ENCODE measurements at places on chromosomes 4 and X.

- no peak for DNase-seq
These were observed 31.0 kb downstream of the DCTD start for GRCh38 chr4:182886205-182886604.

- no peak for DNase-seq
These were observed 68.6 kb downstream of the CAMK2D start for GRCh38 chr4:113692809-113693411.

GRCh38 chrX:1416327-1416784 lies 24.4 kb upstream of the SLC25A6 start:
- no peak for DNase-seq

GRCh38 chrX:10021461-10022272 lies 54.5 kb downstream of the CLDN34 start:
- no peak for DNase-seq

DNA sequence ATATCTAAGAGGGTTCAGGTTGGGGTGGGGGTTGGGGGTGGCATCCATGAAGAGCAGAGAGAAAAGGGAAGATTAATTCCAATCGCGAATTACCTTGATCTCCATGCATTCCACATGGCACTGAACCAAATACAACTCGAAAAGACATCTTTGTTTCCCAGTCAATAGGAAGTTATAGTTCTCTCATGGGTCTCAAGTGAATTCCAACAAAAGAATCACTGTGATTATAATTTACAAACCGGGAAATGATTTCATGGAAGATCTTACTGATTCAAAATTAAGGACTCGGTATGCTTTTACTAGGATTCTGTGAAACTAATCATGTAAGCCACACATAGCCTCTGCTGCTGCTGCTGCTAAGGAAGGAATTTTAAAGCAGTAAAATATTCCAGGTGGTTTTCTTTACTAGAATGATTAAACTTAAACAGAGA lies 26.6 kb upstream of the AMELX start:
- DNase-seq: no peak

DNA sequence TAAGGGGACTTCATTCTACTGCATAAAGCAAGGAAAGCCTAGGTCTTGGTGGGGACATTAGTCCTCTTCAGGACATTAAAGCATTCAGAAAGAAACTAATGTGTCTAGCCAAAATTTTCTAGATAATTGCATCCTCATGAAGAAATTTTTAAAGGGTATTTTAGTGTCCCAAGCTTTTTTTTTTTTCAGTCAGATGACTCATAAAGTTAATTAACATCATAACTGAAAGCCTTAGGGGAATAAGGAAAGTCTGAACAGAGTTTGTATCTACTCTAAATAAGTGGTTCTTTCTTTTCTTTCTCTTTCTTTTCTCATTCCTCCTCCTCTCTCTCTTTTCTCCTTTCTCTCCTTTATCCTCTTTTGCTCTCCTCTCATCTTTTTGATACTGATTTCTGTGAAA lies 202.4 kb downstream of the ADAMTS3 start:
- DNase-seq: no peak

DNA sequence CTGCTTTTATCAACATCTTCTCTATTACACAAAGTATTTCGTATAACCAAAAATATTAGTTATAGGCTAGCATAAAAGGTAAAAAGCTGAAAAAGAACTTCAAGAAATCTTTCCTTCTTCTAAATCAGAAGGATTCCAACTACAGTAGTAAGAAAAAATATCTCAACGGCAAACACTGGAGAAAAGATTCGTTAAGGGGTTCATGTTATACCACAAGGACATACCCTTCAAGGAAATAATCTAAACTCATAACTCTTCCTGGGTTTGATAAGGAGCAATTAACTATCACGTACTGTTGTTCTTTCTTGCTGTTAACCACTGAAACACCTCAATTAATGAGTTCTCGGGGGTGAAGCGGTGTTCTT lies 1.5 kb downstream of the SMIM14 start:
- no peak for DNase-seq

DNA sequence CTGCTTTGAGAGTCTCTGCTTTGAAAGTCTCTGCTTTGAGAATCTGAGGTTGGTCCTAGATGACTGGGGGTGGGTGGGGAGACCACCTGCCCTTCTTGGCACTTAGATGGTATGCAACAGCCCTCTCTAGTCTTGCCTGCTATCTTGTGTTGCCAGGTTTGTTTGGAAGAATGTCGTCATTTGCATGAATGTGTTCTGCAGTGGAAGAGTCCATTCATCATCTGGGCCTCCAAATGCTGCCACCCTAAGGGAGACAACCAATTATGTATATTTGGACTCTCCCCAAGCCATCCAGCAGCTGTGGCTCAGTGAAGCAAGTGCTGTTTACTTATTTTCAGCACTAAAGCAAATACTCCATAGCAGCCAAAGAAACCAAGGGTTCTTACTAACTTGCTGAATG lies 44.6 kb upstream of the TRPC5OS start:
- no peak for DNase-seq

DNA sequence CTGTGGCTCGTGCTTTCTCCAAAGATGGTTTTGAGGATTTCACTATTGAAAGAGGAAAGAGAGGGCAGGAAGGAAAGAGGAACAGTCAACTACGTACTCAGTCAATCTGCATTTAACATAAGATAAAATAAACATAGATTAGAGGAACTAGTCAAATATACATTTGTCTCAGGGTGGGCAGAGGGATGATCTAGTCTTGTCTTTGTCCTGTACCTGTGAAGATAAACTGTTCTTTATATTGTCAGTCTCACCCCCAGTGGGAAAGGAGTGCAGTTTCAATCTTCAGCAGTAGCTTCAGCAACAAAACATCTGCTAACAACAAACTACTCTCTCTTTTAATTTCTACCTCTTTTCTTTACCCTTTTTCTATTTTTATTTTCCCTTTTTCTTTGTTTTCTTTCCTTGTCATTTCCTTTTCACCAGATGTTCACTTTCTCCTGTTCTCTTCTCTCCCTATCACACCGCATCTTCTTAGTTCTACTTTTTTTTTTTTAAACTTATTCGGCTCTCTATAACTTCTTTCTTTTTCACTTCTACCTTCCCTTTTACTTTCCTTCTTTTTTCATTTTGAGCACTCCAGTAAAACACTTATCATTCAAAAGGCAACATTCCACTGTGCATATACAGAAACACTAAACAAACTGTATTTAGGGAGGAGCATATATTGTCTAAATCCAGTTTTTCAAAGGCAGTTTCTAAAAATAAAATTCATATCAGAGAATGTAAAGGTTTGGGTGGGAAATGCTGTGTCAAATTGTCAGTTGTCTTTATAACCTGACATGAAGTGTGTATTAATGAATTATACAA lies 51.4 kb upstream of the GUCY1A1 start:
- DNase-seq: no peak
